ENCODE measurements at places on chromosomes 7 and 10.

GRCh38 chr10:12055732-12056131 lies 13.0 kb upstream of the DHTKD1 start:
- DNase-seq: no peak

DNA sequence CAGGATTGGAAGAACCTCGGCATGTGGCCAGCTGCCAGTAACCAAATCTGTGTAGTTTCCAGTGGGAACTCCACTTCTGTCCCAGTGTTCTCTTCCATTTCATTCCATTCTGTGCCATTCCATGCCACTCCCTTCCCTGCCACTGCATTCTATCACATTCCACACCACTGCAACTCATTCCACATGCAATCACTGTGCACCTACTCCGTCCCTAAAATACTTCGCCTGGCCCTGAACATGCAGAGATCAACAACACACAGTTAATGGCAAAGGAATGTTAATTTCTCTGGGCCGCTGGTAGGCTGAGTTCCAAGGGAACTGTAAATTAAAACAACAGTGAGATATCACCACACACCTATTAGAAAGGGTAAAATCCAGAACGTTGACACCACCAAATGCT lies 64.8 kb downstream of the AKR1B1 start:
- no peak for DNase-seq

DNA sequence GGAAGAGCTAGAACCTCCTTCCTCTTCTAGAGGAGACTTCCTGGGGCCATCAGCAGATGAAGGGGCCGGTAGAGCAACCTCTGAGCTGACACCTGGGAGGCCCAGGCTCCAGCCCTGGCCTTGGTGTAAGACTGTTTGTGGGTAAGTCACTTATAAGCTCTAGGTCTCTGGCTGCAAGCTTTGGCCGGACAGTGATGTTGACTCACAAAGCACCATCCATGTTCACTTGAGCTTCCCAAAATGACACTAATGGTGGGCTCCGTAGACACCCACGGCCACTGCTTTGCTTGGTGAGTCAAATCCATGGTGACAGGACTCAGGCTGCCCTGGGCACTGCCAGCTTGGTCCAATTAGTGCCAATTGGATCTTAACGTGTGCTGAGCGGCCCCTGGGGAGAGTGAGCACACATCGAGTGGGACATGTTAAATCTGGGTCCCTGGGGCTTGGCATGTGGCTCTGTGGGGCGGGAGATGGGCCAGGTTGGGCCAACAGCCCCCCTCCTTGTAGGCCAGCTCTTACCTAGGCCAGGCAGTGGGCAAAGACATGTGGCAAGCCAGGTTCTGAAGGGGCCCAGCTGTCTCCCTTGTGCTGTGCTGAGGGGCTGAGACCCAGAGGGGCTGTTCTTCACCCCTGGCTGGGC lies 16.7 kb downstream of the NEURL1 start:
- DNase-seq: no peak

GRCh38 chr7:35866186-35866585 lies 65.3 kb downstream of the SEPTIN7 start:
- no peak for DNase-seq

GRCh38 chr10:605632-606325 lies 83.7 kb downstream of the DIP2C start:
- no peak for DNase-seq

DNA sequence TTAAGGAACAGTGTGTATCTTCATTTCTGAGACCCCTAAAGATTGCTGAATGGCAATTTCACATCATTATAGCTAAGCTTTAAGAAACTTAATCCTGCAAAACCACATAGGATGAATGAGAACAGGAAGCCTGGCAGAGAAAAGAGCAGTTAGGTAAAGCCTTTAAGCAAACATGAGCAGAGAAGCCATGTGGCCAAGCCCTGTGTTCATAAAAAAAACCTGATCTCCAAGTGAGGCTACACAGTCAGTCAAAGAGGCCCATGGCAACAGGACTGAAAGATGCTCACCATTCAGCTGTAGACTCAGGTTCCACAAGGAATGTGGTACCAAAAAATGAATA lies 9.3 kb downstream of the LIPA start:
- DNase-seq: no peak

GRCh38 chr10:5589661-5590511 lies 65.1 kb downstream of the CALML3 start:
- DNase-seq: no peak
